ENCODE measurements at places on chromosomes 2 and 18.

DNA sequence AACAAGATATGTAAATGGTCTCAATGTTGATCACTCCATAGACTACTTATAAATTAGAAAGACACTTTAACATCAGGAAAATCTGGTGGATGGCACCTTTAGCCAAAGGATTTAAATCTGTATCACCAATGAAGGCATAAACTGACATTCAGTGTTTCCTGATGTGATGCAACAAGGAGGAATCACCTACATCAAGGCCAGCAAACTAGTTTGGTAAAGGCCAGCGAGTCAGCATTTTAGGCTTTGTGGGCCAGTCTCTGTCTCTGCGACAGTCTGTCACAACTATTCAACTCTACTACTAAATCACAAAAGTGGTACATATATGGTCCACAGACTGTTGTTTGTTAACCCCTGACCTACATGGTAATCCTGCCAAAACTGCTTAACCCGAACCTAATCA, 33.3 kb downstream of the C2orf76 start:
- no peak for DNase-seq

GRCh38 chr2:239275044-239275685, 125.7 kb downstream of the HDAC4 start:
- no peak for DNase-seq

DNA sequence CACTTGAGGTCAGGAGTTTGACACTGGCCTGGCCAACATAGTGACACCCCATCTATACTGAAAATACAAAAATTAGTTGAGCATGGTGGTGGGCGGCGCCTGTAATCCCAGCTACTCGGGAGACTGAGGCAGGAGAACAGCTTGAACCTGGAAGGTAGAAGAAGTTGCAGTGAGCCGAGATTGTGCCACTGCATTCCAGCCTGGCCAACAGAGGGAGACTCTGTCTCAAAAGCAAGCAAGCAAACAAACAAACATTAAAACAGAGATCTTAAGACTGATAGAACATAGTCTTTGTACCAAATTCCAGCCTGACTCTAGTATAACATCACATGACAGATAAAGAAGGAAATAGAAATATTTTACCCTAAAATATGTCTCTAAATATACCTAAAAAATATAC, 168.1 kb downstream of the PTPRM start:
- DNase-seq = no peak

DNA sequence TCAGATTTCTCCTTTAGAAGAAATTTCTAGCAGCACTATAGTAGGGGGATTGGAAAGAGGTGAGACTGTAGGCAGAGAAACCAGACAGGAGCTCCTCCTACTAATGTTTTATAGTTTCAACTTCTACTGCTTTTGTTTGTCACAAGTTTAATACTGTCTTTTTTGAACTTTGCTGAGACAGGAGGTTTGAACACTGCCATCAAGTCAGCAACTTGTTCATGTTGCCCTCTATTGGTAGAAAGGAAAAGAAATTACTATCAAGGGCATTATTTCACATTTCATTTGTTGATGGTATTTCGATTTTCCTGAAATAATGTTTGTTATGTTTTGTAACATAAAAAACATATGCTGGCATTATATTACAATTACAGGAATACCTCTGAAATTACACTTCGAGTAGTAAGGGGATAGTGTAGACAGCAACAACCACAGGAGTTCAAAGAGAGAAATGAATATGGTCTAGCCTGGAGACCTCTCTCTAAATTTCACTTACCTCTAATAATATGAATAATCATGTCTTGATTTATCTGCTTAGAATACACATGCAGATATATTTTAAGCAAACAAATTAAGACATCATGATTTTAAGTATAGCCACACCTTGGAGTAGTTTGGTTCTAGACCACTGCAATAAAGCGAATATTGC, 12.4 kb upstream of the CCDC88A start:
- DNase-seq = no peak

DNA sequence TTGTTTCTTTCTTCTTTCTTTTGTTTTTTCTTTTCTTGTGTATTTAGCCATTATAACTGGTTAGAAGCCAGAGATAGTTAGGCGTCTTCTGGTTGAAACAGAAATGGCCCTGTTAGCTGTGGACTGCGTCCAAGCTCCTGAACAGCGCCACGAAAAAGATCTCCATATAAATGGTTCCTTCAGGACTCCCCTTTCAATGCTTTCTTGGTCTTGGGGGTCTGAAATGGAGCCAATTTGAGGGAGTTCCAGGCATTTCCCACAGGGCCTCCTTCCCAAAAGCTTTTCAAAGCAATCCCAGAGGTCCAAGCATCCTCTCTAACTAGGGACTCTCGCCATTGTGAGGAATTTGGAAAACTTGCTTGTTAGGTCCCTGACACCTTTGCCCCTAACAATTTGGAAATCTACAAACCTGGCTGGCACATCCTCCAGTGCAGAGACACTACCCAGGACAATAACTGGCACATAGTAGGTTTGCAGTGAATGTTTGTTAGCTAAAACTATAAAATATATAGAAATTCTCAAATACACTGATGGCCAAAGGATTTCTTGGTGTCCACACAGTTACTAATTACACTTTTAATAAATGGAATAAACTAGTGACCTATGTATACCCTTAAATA, 80.1 kb downstream of the MYCN start:
- DNase-seq = no peak

- DNase-seq = no peak
Measured at GRCh38 chr18:13439461-13439860, 220.9 kb downstream of the LDLRAD4 start.
